ENCODE measurements at places on chromosomes 1 and 21.

GRCh38 chr1:1889090-1889750, 1.7 kb downstream of the GNB1 start:
- no peak for DNase-seq

DNA sequence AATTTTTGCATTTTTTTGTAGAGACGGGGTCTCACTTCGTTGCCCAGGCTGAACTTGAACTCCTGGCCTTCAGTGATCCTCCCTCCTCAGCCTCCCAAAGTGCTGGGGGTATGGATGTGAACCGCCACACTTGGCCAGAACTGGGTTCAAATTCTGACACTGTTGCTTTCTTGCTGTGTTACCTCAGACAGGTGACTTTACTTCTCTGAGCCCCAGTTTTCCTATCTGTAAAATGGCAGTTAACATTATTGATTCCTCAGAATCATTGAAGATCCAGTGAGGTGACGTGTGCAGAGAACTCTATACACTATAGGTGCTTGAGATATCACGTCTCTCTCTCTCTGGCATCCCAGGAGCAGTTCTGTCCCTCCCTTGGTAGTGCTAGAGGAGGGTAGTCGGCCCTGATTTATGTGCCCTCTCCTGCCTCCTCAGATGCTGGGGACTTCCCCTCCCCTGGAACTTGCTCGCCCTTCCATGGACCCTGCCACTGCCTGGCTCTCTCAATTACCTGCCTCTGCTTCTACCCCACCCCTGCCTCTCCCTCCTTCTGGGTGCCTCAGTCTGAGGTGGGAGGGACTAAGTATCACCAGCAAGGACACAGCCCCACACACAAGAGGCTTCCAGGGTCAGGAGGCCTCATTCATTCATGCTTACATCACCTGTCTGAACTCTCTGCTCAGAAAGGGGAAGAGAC, 2.8 kb upstream of the HPCA start:
- DNase-seq: no peak

- no peak for DNase-seq
These were observed 152.4 kb downstream of the GABPA start for GRCh38 chr21:25887166-25887565.

DNA sequence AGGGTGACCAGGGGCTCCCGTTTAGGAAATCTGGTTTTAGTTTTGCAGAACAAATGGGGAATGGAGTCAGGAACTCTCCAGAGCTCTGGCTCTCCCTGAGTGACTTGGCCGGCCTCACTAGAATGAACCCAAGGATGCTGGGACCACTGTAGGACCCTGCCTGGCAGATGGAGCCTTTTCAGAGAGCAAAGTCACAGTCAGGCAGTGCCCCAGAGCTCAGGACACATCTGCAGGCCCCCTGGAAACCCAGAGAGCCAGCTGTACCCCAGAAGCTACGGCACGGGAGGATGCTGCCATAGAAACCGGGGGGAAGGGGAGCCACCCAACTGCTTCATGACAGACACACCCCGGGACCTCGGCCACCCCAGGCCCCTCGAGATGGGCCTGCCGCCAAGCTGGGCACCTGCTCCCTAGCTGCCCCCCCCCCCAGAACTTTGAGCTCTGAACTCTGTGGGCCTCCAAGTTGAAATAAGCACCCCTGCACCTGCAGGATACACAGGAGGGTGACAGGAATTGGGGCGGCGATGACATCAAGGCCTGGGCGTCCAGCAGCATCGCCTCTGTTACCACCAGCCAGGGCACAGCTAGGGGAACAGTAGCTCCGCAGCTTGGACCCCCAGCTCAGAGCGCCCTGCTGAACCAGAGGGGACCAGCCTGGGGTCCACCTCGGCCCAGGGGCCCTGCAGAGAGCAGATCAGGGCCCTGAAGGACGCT, 91.8 kb upstream of the VAMP3 start:
- DNase-seq: no peak

DNA sequence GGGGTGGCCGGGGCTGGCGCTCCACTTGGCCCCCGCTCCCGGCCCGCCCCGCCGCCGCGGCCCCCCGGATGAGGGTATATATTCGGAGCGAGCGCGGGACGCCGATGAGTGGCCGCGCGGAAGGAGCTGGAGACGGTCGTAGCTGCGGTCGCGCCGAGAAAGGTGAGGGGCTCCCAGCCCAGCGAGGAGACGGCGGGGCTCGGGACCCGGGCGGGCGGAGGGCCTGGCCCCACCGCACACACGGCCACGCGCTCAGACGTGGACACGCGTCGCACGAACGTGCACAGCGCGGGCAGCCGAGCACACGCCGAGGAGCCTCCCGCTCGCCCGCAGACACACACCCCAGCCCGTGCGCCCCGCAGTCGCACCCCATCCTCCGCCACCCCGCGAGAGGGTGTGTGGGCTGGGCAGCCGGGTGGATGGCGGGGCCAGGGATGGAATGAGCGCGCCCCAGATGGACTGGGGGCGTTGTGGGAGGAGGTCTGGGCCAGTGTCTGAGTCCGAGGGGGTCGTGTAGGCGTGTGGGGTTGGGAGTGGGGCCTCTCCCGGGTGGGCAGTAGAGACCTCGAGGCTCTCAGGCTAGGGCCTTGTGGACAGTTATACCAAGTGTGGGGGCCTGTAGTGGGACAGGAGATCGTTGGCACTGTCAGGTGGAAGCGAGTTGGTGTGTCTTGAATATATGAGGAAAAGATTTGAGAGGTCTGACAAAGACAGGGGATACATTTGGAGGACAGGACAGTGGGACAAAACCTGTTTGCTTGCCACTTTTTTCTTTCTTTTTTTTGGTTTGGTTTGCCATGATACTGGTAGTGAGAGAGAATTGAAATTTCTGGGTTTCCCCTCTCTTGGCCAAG, at the start of gene UAP1:
TSS of gene UAP1 (plus strand) at position 107 of the 854 bp plus-strand sequence. CDS start 4,347 bp downstream, outside the sequence.
- no peak for DNase-seq

DNA sequence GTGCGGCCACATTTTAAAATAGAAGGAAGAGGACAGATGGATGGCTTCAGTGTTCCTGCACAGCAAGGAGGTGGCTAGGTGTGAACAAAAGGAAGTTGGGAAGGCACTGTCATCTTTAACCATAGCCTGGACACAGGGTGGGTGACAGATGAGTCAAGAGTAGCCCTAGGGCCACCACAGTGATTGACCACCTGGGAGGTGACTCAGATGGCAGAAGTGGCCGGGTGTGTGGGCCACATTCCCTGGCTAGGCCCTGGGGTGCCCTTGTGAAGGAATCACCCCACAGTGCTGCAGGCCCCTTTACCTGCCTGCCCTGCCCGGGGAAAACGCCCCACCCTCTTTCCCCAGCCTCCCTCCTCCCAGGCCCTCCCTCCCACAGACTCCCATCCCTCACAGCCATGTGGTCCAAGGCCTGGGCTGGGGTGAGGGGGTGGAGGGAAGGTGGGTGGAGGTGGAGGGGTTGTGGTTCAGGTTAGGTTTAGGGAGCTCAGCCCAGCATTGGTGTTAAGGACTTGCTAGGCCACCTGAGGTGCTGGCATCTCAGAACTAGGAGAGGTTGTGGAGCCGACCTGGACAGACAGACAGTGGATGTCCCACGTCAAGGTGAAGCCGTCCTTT, 59.1 kb downstream of the SPSB1 start:
- no peak for DNase-seq

GRCh38 chr1:187734427-187734826, 905.7 kb downstream of the PLA2G4A start:
- DNase-seq: no peak

DNA sequence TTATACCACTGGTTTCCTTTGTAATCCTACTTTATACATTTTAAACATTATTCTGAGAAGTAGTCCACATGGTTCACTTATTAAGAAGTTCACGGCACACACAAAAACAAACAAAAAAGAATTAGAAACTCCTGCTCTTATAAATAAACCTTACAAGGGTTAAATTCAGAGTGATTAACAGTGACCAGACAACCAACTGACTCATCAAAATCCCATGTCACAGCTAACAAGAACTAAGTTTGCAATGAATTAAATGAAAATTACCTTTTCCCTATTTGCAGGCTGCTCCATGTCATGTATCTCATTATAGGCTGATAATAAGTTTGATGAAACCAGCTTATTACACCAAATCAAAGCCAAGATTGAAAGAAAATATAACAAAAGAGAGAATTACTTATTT, 77.5 kb downstream of the PUM1 start:
- no peak for DNase-seq

- no peak for DNase-seq
These were observed 261.6 kb upstream of the TMEM51 start for GRCh38 chr1:14891991-14892390.

DNA sequence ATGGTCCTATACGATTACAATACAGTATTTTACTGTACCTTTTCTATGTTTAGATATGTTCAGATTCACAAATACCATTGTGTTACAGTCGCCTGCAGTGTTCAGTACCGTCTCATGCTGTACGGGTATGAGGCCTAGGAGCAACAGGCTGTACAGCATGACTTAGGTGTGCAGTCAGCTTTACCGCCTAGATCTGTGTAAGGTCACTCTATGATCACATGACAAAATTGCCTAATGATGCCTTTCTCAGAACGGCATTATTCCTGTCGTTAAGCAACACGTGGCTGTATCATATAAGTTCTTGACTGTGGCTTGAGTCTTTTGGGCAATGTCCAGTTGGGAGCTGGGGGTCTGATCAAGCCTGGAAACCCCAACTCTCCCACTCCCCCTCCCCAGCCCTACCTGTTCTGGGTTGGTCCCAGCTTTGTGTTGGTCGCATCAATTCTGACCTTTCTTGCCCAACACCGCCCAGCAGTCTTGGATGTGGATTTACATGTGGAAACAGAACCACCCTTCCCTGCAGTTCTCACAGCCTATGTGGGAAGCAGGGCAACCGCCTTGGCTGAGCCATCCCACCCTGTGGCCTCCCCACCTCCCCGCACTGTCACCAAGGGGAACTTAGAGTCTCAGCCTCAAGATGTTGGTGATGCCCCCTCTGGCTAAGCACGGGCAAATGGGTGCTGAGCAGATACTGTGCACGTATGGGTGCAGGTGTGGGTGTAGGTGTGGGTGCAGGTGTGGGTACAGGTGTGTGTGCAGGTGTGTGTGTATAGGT, 80.2 kb upstream of the ACTL8 start:
- no peak for DNase-seq

GRCh38 chr1:84988588-84988987, 8.3 kb downstream of the MCOLN2 start:
- no peak for DNase-seq

GRCh38 chr1:154955039-154955717, 721 bp downstream of the PBXIP1 start:
- no peak for DNase-seq

DNA sequence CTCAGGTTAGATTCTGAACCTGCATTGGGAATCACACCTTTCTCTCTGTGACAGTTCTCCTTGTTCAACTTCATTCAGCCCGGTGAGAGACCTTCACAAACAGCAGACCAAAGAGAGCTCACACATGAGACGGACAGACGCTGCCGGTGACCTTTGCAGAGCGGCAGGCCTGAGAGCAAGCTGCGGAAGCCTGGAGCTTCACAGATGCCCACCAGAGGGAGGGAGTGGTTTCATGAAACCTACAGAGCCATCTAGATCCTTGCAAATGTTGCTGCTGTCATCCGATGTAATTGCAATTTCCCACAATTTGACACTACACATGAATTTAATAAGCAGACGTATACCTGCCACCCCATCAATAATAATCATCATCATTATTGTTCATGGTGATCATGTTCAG, 39.4 kb downstream of the GRIK3 start:
- no peak for DNase-seq

DNA sequence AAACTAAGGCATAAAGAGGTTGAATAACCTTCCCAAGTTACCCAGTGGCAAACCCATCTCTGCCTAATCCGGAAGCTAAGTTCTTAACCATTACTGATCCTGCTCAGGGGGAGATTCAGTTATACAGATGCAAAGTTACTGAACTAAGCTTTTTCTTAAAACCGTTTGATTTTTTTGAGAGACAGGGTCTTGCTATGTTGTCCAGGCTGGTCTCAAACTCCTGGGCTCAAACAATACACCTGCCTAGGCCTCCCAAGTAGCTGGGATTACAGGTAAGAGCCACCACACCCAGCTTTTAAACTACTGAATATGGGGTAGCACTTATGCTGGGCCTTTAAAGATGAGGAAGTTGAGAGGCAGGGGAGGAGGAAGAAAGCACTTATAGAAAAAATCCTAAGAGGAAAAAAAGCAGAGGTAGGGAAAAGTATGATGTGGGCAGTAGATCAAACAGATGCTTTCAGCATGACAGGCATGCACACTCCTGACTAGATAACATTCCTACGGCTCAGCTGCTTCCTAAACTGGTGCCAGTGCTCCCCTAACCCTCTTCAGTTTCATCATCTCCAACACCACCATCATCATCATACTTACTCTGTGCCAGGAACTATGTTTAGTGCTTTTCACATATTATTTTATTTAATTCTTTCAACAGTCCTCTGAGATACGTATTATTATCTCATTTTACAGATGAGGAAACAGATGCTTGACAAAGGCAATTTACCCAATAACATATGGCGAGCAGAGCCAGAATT, 5.8 kb downstream of the PAFAH2 start:
- no peak for DNase-seq

GRCh38 chr1:178470411-178470960, 26.3 kb downstream of the CLEC20A start:
- no peak for DNase-seq

- no peak for DNase-seq
These were observed 106.6 kb downstream of the ACTL8 start for GRCh38 chr1:17861685-17862084.

GRCh38 chr1:68107771-68108170, 57.3 kb upstream of the DIRAS3 start:
- no peak for DNase-seq

DNA sequence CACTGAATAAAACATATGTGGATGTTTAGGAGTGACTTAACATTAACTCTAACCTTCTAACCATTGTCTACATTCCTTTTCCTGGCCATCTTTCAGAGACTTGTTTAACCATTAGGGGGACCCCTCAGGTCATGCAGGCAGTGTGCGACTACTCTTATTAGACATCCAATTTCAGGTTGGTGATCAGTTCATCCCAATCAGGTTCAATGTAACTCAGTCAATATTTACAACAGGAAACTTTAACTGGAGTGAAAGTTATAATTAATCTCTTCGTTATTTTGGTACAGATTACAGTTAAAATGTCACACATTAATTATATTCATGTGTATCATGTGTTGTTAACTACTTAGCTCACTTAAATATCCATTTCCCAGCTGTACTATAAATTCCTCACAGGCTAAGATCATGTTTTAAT, 68.8 kb upstream of the RGS1 start:
- no peak for DNase-seq

GRCh38 chr1:224266915-224267856, 62.8 kb downstream of the NVL start:
- DNase-seq: no peak

DNA sequence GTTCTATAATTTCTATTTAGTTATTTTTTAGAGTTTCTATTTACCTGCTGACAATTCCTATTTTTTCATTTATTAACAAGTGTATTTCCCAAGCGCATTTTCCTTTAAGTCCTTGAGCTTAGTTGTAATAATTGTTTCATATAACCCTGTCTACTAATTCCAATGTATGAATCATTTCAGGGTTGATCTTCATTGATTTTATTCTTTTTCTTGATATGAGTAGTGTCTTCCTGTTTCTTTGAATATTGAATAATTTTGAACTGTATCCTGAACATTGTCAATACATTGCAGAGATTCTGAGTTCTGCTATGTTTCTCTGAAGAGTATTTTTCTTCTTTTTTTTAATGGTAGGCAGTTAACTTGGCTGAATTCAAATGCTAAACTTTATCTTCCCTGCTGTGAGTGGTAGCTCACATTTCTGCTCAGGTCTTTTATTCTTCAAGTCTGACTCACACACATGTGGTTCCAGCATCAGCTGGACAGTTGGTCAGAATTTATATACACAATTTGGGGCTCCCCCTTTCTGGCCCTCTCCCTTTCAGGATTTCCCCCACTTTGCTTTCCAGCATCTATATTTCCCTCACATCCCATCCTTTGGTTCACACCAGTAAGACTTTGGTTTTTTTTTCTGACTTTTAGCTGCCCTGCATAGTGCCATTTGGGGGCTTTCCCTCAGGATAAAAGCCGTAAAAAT, 54.4 kb upstream of the WDR26 start:
- no peak for DNase-seq
